Adipocyte (in vitro differentiated cells): ENCODE measurements at places on chromosomes 11 and 22.
A peak's percentile ranks its signal among the peaks of the same experiment; 100 is the strongest.

- no peak for DNase-seq
Measured at GRCh38 chr11:8805296-8805695, 105.7 kb upstream of the AKIP1 start.

GRCh38 chr11:35190804-35191348 is 51.9 kb downstream of the CD44 start:
- peak; percentile 75 for DNase-seq

DNA sequence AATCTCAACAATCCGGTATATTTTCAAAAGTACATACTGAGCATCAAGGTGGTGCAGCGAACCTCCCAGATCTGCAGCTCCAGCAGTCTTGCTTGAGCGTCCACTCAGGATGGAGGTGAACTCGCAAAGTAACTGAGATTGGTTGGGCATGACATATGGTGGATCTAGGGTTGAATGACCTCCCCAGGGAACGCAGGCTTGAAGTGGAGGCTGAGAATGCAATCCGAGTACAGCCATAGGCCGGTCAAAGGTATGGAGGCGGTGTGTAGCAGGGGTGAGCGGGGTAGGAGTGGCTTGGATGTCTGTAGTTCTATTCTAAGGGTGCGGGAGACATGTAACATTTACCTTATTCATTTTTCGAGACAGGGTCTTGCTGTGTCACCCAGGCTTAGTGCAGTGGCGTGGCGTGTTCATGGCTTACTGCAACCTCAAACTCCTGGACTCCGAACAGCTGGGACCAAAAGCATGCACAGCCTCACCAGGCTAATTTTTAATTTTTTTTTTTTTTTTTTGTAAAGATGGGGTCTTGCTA is 631 bp upstream of the C22orf39 start:
- DNase-seq = peak; percentile 79

DNA sequence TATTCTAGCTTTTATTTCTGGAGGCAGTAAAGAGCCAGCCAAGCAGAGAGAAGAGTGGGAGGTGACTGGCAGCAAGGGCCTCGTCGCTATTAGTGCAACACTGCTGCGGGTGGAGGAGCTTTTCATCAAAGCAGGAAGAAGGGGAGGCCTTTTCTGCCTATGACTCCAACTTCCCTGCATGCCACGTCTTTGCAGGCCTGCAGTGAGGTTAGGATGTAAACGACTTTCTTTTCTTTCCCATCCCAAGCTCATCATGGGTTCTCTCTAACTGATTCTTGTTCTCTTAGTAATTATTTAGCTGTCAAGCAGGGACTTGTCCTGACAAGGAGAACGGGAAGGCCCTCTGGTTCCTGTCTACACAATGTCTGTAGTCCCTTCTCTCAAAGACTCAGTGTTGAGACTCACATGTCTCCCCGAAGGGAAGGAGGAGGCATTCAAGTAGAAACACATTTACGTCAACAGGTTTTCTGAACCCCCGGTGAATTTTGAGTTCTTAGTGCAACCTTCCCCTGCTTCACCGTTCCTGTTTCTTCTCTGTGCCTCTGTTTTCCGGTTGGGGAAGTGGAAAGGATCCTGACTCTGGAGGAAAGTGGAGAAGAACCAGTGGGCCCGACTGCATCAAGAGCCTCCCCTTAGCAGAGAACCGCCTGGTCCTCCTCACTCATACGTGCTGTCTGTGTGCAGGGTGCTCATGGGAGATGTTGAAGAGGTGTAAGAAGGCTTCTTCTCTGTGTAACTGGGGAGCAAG is 56.9 kb downstream of the PACS1 start:
- peak; percentile 62 for DNase-seq

DNA sequence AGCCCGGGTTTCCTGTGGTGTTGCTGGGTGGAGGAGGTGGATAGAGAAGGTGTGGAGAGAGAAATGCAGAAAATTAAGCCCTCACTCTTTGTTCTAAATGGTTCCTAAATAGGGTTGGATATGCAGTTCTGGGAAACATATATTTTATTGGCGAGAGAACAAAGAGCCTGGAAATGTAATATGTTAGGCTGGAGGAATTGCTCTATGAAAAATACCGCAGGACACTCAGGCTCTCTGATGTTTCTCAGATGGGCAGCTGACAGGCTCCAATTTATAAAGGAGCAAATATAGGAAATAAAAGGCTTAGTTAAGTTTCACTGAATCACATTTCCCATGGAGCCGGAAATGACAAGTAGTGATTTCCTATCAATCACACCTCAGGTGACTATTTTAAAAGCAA is 428.0 kb downstream of the TMEM135 start:
- no peak for DNase-seq

DNA sequence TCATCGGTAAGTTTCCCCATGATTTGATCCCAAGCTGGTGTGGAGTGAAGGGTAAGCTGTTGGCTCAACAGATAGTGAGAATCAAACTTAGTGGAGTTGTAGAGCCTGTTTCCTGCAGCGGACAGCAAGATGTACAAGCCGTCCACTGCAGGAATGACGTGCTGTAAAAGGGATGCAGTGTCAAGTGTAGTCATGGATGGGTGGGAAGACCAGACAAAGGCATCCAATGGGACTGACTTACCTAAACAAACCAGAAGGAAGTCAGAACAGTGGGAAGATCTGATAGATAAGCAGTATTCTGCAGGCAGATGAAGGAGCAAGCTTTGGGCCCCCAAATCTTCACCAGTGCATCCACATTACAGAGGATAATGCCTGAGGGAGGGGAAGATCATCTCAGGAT is 8.8 kb downstream of the ZBTB16 start:
- DNase-seq = no peak

GRCh38 chr11:8863838-8864237 is 47.2 kb upstream of the AKIP1 start:
- DNase-seq = peak; percentile 64

GRCh38 chr11:92482492-92483060 is 258.0 kb downstream of the FAT3 start:
- no peak for DNase-seq

DNA sequence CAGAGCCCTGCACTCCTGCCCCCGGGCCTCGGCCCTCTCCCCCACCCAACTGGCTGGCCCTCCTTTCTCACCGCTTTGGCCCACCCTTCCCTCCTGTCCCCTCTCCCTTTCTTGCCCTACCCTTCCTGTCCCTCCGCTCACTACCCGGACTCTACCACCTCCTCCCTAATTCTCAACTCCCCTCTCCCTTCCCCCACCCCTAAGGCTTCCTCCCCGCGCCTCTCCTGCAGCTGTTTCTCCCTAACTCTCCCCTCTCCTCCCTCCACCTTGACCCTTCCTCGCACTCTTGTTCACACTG is 421 bp downstream of the SLC15A3 start:
- DNase-seq = peak; percentile 16

DNA sequence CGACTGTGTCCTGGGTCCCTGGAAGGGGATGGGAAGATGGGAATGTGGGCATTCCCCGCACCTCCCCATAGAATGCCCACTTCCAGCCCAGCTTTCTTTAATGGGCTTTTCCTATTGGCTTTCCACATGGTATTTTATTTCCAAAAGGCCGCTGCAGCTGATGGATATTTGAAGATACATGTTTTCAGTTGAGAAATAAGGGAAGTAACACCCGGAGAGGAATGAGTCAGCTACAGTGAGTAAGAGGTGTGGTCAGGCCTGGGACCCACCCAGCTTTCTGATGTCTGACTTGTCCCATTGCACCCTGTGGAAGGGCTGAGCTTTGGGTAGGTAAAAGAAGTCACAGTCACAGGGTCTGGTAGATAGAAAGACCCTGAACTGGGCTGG is 476.9 kb downstream of the MIAT start:
- DNase-seq = peak; percentile 79

DNA sequence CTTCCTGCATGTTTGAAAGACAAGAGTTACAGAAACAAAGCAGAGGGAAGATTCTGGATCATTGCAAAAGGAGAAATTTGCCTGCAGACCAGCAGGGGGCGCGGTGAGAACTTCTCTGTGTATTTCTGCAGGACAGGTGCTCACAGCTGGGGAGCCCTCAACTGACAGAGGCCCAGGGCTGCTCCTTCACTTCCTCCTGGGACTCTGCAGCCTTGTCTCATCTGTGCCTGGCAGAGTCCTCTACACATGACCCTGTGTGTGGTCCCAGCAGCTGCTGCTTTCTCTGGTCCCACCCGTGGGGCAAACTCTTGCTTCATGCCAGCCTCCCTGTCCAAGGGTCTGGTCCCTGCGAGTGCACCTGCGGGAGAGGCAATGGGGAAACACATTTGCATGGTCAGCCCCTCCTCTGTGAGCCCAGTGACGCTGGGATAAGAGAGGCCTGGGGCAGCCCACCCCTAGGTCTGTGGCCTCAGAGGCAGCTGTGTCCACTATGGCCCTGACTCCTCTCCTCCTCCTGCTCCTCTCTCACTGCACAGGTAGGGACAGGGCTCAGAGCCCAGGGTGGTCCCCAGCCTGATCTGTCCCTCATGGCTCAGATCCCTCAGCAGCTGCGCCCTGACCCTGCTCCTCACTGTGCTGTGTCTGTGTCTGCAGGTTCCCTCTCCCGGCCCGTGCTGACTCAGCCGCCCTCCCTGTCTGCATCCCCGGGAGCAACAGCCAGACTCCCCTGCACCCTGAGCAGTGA is 43.2 kb upstream of the VPREB1 start:
- no peak for DNase-seq

DNA sequence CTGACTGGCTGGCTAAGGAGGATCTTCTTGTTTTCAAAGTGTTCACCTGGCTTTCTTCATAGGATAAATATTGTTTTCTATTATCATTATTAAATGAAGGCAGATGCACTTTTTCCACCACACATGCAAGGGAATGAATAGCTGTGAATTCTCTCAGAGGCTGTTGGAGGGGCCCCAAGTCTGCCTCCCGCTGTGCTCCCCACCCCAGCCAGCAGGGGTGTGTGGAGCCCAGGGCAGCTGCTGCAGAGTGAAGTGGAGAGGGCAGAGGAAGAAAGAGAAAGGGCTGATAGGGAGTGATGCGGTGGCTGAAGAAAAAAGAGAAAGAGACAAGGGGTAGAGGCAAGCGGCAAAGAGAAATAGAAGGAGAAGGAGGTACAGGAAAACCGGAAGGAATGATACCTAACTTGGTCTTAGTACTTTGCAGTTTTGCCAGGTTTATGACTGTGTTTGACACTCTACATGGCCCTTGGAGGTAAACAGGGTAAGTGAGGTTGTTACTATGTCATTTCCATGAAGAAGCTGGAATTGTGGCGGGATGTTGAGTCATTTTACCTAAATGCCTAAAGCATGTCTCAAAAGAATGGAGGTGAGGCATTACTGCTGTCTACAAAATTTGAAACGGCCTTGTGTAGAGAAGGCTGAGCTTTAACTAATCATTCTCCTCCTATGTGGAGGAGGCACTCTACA is 145.7 kb upstream of the B3GAT1 start:
- no peak for DNase-seq

- no peak for DNase-seq
Measured at GRCh38 chr11:90593099-90593498, 370.2 kb upstream of the CHORDC1 start.

DNA sequence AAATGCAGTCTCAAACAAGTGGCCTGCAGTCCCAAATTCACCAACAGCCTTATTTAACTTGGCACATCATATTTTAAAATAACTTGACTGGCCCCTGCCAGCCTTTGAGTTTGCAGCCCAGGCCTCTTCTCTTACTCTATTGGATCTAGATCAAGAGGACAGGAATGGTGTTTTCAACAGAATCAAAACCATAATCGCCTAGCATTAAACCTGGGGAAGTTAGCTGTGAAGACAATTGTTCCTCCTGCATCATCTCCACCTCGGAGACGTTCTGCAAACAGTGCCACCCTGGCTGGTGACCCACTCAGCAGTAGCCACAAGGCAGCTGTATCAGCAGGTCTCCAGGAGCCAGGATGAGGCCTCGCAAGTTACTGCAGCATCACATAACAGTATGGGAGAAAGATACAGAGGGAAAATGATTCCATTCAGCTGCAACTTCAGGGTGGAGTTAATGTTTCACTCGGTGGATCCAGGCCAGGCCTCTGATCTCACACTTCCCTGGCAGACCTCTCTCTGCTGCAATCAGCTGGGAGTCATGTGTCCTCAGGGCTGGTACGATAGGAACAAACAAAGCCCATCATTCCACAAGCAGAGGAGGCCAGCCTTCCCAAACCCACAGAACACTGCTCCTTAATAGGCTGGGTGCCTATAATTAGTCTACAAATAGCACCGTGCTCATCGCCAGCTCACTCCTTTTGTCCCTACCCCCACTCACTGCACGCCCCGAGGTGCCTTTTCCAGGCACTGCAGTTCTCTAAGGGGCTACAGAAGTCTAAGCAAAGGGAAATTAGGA is 18.6 kb upstream of the SCN2B start:
- peak; percentile 80 for DNase-seq

DNA sequence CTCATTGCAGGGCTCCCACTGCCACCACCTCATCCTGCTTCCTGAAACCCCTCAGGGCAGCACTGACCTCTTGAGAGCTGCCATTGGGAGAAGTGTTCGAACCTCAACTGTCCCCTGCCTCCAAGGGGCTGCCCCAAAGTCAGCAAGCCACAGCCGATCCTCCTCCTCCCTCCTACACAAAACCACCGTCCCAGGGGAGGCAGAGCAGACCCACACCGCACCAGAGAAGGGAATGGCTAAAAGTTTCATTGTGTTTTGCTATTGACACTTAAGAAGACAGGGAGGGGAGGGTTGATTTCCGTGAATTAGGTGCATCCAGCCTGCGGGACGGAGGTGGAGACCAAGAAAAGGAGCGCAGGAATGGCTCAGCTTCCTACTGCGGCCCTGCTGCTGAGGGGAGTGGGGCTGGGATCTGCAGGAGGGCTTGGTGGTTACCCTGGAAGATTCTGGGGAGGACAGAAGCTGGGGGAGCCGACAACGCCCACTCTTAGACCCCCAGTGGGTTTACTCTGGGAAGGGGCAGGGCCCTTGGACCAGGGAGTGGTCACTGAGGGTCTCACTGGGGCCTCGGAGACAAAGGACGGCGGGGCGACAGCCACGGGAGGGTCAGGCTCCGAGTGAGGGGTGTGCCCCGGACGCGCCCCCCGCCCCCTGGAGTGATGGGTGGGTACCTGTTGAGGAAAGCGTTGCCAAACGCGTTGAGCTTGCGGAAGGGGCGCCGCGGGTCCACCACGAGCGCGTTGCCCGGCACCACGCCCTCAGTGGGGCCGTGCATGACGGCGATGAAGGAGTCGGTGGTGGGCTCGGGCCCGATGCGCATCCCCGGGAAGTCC is 815 bp downstream of the EHD1 start:
- DNase-seq = peak; percentile 46

DNA sequence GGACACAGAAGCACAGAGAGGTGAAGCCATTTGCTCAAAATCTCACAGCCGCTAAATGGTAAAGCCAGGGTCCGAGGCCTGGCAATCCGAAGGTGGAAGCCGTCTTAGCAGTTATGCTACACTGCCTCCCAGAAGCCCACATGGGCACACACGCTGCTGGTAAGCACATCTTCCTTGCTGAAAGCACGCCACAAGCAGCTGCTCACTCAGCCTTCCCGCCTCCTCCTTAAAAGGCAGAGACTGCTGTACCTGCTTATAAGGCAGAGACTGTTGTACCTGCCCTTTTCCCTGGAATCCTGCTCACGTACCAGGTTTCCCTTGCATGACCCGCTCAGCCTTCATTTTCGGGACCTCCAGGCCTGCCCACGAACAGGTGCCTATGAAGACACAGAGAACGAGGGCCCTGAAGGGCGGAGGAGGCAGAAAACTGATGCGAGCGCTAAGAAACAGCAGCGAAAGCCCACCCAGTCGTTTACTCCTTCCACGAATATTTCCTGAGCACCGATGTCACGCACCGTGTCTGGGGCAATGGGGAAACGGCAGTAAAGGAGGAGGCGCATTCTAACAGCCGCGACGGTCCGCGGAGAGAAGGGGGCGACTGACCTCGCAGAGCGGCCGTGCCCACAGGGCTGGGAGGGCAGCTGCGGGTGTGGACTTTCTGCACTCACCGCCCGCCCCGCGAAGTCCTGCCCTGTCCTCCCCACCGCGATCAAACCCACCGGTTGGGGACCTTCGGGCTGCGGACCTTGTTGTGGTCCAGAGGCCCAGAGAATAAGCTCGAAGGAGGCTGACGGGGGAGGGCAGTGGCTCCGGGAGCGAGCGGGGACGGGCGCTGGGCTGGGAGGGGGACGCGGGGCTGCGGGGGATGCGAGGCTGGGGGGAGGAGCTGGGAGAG is 13.0 kb downstream of the SPATA19 start:
- no peak for DNase-seq
